Activated naive CD8-positive, alpha-beta T cell treated with anti-CD3 and anti-CD28 coated beads, Interleukin-2, amount 10 ng/mL, durations not matched to agents 7 days and 5 days (primary cell): ENCODE measurements at places on chromosomes 13 and 19. TPM values are rescaled to one million over a fixed set of nuclear protein-coding genes. Genes with fewer than 3 reads are reported as not detected.

- no peaks in the 10 kb centered on the region for H3K36me3 ChIP-seq
- peaks cover 11% of the 10 kb centered on the region for H3K4me1 ChIP-seq
- H3K4me3 ChIP-seq: no peak overlapping the region
- H3K27ac ChIP-seq: no peak overlapping the region
- no peak for DNase-seq
- peaks cover 41% of the 10 kb centered on the region for H3K27me3 ChIP-seq
Observed at GRCh38 chr19:49362929-49363267, 682 bp upstream of the TEAD2 start.

DNA sequence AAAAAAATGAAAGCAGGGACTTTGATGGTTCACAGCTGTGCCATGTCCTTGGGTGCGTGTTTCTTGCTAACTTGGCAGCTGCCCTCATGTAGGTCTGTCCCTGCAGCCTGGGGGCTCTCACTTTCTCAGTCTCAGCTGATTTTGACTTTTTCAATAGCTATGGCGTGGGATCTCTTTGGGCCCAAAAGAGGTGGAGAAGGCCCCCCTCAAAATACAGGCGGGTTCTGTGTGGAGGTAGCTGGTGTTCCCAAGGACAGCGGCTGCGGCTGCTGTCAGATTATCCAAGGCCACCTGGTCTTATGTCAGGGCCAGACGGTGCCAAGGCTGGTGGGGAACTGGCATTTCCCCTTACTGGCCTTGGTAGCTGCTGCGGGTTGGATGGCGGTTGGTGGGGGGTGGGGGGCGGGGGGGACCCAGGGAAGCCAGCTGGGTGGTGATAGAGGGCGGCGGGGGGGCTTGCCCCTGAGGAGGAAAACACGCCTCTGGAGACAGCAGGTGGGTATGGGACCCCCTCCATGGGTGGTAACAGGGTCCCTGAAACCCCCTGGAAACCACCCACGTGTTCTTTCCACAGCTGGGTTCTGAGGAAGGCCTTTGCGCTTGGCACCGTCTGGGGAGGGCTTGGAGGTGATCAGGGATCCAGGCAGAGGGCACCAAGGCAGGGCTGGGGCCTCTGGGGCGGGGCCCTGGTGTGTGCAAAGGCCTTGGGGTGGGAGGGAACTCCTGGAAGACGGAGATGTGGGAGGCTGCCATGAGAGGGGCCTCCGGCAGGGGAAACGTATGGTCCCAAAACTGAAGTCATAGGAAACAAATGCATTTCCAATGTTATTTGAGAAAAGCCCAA, 4.1 kb downstream of the TIMM13 start:
- no peaks in the 10 kb centered on the region for H3K27me3 ChIP-seq
- H3K4me1 ChIP-seq: peaks cover 7% of the 10 kb centered on the region
- peaks cover 5% of the 10 kb centered on the region for H3K36me3 ChIP-seq

- no peaks in the 10 kb centered on the region for H3K27me3 ChIP-seq
- no peak for DNase-seq
- peaks cover 32% of the 10 kb centered on the region for H3K36me3 ChIP-seq
- no peak overlapping the region for H3K27ac ChIP-seq
Observed at GRCh38 chr13:40963927-40964326, 55.2 kb downstream of the ELF1 start.

- DNase-seq: no peak
- H3K27ac ChIP-seq: no peak overlapping the region
- no peak overlapping the region for H3K4me3 ChIP-seq
- no peaks in the 10 kb centered on the region for H3K27me3 ChIP-seq
Observed at GRCh38 chr13:45926741-45927140, 75.2 kb upstream of the SIAH3 start.

- peaks cover 8% of the 10 kb centered on the region for H3K4me1 ChIP-seq
- H3K27me3 ChIP-seq: no peaks in the 10 kb centered on the region
- DNase-seq: no peak
- no peak overlapping the region for H3K27ac ChIP-seq
Observed at GRCh38 chr19:16519230-16519687, 23.0 kb downstream of the CHERP start.

DNA sequence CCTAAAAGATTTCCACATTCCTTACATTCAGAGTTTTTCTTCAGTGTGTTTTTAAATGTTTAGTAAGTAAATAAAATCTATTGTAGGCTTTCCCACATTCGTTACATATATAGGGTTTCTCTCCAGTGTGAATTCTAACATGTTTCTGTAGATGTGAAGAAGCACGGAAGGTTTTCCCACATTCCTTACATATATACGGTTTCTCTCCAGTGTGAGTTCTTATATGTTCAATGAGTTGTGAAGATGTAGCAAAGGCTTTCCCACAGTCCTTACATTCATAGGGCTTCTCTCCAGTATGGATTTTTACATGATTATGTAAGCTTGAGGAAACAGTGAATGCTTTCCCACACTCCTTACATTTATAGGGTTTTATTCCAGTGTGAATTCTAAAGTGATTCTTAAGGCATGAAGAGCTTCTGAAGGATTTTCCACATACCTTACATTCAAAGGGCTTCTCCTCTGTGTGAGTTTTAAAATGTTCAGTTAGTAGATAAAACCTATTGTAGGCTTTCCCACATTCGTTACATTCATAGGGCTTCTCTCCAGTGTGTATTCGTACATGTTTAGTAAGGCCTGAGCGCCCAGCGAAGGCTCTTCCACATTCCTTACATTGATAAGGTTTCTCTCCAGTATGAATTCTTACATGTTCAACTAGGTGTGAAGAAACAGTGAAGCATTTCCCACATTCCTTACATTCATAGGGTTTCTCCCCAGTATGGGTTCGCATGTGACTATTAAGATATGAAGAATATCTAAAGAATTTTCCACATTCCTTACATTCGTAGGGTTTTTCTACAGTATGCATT, 18.2 kb downstream of the ZNF121 start:
- H3K4me1 ChIP-seq: no peaks in the 10 kb centered on the region
- peaks cover 91% of the 10 kb centered on the region for H3K36me3 ChIP-seq
- no peak overlapping the region for H3K4me3 ChIP-seq
- H3K27ac ChIP-seq: no peak overlapping the region

- H3K4me1 ChIP-seq: no peaks in the 10 kb centered on the region
- H3K27ac ChIP-seq: no peak overlapping the region
- peaks cover 19% of the 10 kb centered on the region for H3K27me3 ChIP-seq
Observed at GRCh38 chr13:23497191-23497590, 63.7 kb upstream of the SACS start.

GRCh38 chr19:21585281-21585890, 80.0 kb downstream of the ZNF429 start:
- no peaks in the 10 kb centered on the region for H3K27me3 ChIP-seq
- H3K27ac ChIP-seq: no peak overlapping the region
- no peak for DNase-seq
- peaks cover 6% of the 10 kb centered on the region for H3K4me1 ChIP-seq

GRCh38 chr13:34864671-34865070, 77.4 kb upstream of the NBEA start:
- no peak overlapping the region for H3K4me3 ChIP-seq
- H3K27me3 ChIP-seq: no peaks in the 10 kb centered on the region
- DNase-seq: no peak
- H3K36me3 ChIP-seq: no peaks in the 10 kb centered on the region
- H3K4me1 ChIP-seq: no peaks in the 10 kb centered on the region
- H3K27ac ChIP-seq: no peak overlapping the region

GRCh38 chr19:41416194-41416674, 10.9 kb downstream of the B3GNT8 start:
- H3K4me3 ChIP-seq: no peak overlapping the region
- H3K27ac ChIP-seq: no peak overlapping the region
- peaks cover 6% of the 10 kb centered on the region for H3K4me1 ChIP-seq
- H3K36me3 ChIP-seq: peaks cover 26% of the 10 kb centered on the region

Gene B3GNT8
- 2.2 TPM for total RNA-seq

Gene MUC16
- 0.09 TPM for total RNA-seq

Gene RAB3D
- total RNA-seq: 10.1 TPM

Gene LCP1
- 965 TPM for total RNA-seq

Gene GRAMD1A
- 173 TPM for total RNA-seq

Gene IGFL1
- total RNA-seq: not detected

Gene SERP2
- total RNA-seq: 0.54 TPM
